ENCODE measurements at places on chromosomes 12 and 14.
A peak's percentile ranks its signal among the peaks of the same experiment; 100 is the strongest.

DNA sequence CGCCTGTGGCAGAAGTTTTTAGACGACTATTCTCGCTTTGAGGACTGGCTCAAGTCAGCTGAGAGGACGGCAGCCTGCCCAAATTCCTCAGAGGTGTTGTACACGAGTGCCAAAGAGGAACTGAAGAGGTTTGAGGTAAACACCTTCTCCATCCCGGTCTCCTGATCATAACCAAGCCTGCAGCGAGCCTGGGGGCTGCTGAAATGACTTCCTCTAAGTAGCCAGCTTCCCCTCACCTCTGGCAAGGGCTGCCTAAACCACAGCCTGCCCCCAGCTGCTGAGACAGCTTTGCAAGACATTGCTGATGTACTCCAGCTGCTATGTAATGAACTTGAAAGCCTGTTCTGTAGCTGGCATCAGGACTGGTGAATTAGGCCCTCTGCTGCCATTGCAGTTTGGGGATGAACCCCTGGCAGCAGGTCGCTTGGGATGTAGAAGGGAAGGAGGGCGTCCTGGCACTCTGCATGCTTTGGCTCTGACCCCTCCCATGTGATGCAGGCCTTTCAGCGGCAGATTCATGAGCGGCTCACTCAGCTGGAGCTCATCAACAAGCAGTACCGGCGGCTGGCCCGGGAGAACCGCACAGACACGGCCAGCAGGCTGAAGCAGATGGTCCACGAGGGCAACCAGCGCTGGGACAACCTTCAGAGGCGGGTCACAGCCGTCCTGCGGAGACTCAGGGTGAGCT lies 84.6 kb downstream of the ESR2 start:
- no peak for DNase-seq

DNA sequence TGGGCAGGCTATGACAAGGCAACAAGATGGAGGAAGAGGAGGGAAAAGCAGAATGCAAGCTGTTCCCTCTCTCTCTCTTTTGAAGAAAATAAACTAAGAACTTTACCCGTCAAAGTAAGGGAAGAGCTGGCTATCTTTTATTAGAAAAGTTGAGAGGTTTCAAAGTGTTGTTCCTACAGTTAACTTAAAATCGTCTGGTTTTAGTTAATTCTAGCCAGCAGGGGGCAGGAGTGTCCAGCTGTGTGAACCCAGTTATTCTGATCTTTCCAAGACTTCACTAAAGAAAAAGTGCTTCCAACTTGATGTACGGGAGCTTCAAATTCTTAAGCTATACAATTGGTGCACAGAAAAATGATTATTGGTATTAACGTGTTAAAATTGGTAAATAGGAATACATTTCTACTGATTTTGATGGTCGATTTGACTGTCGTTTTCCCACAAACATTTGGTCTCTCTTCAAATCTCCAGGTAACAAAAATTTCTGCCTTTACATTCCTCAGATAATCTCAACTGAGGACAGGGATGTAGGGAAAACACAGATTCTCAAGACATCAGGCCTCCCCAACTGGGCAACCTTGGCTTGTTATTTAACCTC lies 28.4 kb upstream of the MON2 start:
- peak; percentile 28 for DNase-seq

- DNase-seq = no peak
These were observed 104.2 kb upstream of the AMN1 start for GRCh38 chr12:31832740-31833729.

GRCh38 chr14:104573930-104574329 lies 5.6 kb upstream of the C14orf180 start:
- DNase-seq = no peak

DNA sequence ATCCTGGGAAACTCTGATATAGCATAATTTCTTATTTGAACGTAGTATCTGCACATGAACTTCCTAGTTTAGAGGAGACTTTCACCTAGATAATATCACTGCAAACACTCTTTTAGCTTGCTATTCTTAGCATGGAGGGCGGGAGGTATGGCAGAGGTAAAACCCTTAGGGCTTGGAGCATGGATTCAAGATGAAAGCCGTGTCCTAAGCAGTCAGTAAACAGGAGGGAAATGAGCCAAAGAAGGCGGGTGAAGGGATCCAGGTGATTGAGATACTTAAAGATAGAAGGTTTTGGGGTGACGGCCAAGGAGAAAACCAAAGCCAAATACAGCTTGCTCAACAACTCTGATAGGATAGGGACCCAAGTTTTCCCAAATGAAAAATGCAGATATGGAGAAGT lies 107.1 kb upstream of the BCAT1 start:
- DNase-seq = no peak

DNA sequence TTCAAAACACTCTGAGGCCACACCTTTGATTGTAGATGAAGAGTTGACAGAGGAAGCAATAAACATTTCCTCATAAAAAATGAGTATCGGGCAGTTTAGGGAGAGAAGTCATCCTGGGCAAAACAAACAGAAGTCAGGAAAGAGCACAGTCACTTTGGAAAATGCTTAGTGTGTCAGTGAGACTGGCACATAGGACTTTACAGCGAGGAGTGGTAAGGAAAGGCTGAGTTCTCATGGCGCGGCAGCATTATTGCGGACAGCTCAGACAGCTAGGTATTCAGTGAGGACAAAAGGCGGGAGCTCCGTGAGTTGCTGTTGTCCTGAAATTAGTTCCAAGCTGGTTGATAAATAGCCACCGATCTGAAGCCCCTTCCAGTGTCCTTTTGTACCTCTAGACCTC lies 229.9 kb downstream of the SNAPC1 start:
- no peak for DNase-seq

GRCh38 chr14:23057757-23058653 lies 685 bp upstream of the CDH24 start:
- peak; percentile 84 for DNase-seq

GRCh38 chr14:72155379-72155993 lies 223.3 kb downstream of the RGS6 start:
- no peak for DNase-seq
